NCI-H446 (cell line): ENCODE measurements at places on chromosomes 16 and 17.

DNA sequence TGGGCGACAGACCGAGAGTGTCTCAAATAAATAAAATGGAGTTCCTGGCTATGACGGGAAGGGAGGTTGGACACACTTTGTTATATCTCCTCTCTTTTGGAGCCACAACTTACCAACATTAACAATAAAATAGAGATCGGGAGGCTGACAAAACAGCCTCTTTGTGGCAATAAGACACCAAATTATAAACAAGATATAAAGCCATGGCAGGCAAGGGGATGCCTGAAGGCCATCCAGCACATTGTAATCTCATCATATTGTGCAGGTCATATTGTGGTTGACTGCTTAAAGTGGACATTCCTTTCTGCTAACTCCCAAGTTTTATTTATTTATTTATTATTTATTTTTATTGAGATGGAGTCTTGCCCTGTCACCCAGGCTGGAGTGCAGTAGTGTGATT is 59.9 kb upstream of the MGAT5B start:
- no peak for DNase-seq

GRCh38 chr17:79627184-79627765 is 16.4 kb upstream of the RBFOX3 start:
- no peak for DNase-seq

DNA sequence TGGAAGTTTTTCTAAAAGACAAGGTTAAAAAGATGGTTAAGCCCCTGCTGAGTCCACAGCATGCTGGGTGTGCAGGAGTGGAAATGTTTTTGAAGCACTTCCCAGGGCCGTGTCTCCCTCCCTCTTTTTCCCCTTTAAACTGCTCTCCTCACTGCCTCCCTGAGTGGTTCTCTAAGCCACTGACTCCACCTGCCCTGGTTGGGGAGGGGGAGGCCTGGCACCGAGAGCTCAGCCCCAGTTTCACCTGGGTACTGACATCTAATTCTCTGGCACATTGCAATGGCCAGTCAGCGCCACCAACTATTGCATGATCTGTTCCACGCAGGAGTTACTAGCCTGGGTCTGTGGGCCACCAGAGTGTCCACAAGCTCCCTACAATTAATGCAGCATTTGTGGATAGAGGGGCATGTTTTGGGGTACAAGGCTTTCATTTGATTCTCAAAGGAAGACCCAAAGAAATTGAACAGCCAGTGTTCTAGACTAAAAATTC is 22.7 kb downstream of the MPP3 start:
- no peak for DNase-seq

DNA sequence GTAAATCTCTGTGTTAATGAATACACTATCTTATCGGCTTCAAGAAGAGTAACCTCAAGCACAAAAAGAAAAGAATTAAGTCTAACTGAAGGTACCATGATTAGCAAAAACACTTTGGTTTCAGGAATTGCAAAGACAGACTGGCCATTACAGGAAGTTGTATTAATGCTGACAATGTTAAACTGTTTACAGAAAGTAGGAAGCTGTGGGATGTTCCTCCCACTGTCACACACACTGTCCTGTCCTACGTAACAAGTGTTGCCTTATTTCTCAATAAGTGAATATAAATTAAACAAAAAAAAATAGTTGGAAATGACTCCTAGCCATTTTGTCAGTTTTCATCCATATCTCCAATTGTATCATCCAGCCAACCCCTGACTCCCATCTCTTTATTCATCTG is 8.6 kb downstream of the GNA13 start:
- no peak for DNase-seq

- no peak for DNase-seq
These were observed 274.9 kb upstream of the CCL2 start for GRCh38 chr17:33980193-33980592.
